ENCODE measurements at places on chromosomes 4 and X.
A peak's percentile ranks its signal among the peaks of the same experiment; 100 is the strongest.

- H3K4me1 ChIP-seq: no peaks in the 10 kb centered on the region
- peak; percentile 19 for DNase-seq
- no peaks in the 10 kb centered on the region for H3K36me3 ChIP-seq
- H3K27ac ChIP-seq: no peak overlapping the region
These were observed 26.5 kb upstream of the XIAP start for GRCh38 chrX:123833387-123833786.

DNA sequence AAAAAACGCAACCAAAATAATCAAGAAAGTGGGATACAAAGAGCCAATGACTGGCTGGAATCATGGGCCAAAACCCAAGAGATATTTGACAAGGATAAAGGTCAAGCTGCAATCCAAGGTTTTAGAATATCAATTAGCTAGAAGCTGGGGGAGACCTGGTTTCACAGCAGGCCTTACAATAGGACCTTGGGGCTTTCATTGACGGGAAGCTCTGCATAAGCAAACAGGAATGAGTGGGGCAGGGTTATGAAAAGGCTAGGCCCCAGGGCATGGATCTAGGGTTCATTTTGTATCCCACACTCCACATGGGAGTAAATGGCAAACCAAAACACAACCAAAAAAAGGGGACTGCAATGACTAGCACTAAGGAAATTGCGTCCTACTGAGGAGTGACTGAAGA is 215.3 kb downstream of the HS6ST2 start:
- no peak overlapping the region for H3K27ac ChIP-seq
- H3K27me3 ChIP-seq: no peaks in the 10 kb centered on the region
- no peak overlapping the region for H3K4me3 ChIP-seq
- no peaks in the 10 kb centered on the region for H3K4me1 ChIP-seq
- DNase-seq: no peak
- H3K36me3 ChIP-seq: no peaks in the 10 kb centered on the region

DNA sequence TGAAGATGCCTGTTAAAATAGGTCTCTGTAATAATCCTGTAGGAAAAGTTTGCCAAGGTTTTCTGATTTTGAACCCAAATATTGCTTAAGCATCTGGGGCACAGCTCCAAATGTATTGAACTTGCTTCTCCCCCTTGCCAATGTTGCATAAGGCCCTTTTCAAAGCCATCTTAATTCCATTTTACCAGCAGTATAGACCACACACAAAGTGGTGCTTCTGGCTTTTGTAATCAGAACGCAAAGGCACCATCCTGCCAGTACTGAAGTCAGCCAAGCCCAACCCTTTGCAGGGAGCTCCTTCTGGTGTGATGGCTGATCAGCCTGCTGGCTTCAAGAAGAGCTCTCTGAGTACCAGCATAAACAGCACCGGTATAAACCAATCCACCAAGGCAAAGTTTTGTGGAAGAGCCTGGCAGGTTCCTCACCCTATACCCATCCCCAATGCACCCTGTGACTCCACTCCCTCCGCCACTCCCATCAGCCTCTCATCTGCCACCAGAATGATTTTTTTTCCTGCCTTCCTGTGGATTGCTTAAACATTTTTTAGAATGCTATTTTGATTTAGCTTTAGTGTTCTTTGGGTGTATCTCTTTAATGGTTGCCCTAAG is 39.2 kb upstream of the USP9X start:
- no peak overlapping the region for H3K4me3 ChIP-seq
- no peak overlapping the region for H3K27ac ChIP-seq
- no peaks in the 10 kb centered on the region for H3K36me3 ChIP-seq
- H3K27me3 ChIP-seq: no peaks in the 10 kb centered on the region
- peaks cover 14% of the 10 kb centered on the region for H3K4me1 ChIP-seq
- no peak for DNase-seq

GRCh38 chrX:11566789-11567188 is 98.9 kb downstream of the ARHGAP6 start:
- H3K36me3 ChIP-seq: no peaks in the 10 kb centered on the region
- H3K4me3 ChIP-seq: no peak overlapping the region
- H3K27ac ChIP-seq: no peak overlapping the region
- H3K4me1 ChIP-seq: no peaks in the 10 kb centered on the region
- H3K27me3 ChIP-seq: no peaks in the 10 kb centered on the region

- H3K36me3 ChIP-seq: no peaks in the 10 kb centered on the region
- H3K27ac ChIP-seq: no peak overlapping the region
- H3K4me3 ChIP-seq: no peak overlapping the region
- peaks cover 5% of the 10 kb centered on the region for H3K27me3 ChIP-seq
- DNase-seq: no peak
- no peaks in the 10 kb centered on the region for H3K4me1 ChIP-seq
These were observed 27.0 kb upstream of the MID1IP1 start for GRCh38 chrX:38774249-38774648.

DNA sequence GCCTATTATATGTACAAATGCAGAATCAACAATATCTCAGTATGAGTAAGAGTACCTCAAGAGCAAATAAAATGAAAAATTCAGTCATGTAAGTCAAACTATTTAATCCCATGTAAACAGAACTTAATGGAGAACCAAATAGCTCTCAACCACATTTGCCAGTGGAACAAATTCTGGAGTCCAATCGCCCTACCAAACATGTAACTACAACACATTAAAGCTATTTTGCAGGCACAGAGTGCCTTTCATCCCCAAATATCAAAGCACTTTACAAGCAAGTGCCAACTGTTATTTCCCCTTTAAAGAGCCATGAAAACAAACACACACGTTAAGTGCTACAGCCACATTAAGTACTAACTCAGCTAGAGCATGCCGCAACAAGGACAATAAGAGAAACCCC is 51.3 kb downstream of the PCDH19 start:
- H3K27me3 ChIP-seq: no peaks in the 10 kb centered on the region
- H3K27ac ChIP-seq: no peak overlapping the region
- no peak for DNase-seq
- H3K4me1 ChIP-seq: no peaks in the 10 kb centered on the region
- H3K4me3 ChIP-seq: no peak overlapping the region

DNA sequence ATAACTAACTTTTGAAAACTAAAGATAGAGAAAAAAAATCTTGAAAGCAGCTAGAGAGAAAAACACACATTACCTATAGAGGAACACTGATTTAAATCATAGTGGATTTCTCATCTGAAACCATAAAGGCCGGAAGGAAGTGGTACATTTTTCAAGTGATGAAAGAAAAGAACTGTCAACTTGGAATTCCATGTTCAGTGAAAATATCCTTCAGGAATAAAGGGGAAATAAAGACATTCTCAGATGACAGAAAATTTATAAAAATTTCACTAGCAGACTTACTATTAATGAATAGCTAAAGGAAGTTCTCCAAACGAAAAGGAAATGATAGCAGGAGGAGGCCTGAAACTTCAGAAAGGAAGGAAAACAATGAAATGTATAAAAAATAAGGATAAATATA is 7.6 kb upstream of the JADE3 start:
- H3K27ac ChIP-seq: no peak overlapping the region
- no peak for DNase-seq
- no peak overlapping the region for H3K4me3 ChIP-seq

GRCh38 chrX:1871887-1872286 is 257.0 kb downstream of the ASMT start:
- DNase-seq: no peak
- no peaks in the 10 kb centered on the region for H3K36me3 ChIP-seq
- H3K27me3 ChIP-seq: no peaks in the 10 kb centered on the region
- no peaks in the 10 kb centered on the region for H3K4me1 ChIP-seq

DNA sequence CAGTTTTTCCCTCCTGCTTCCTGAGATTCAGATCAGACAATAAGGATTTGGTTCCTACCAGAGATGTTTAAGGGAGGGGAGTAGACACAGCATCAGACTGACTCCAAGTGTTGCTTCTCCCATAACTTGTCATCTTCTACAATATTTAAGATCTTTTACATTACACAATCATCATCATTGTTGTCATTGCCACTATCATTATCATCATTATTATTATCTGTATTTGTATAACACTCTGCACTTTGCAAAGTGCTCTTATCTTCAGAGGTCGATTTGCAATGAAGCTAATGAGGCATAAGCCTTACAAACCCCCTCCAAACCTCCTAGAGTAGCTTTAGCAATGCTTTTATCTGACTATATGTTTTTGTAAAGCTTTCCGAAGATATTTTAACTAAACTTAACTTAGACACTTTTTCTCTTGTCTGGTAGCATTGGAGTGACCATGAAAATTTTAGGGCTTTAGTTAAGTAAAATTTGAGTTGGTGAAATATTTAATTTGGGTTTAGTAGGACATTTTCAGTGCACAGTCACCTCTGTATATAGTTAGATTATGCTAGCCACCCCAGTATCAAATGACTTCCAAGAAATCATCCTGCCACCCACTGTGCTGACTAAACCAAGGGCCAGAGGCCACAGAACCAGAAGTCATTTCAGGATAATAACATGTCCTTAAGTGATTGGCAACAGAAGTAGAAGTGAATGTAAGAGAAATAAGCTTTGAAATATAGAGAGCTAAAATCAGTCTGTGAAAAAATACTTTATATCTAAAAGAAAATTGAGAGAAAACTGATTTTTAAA is 124.2 kb upstream of the NRK start:
- H3K4me3 ChIP-seq: no peak overlapping the region
- H3K27ac ChIP-seq: no peak overlapping the region
- no peaks in the 10 kb centered on the region for H3K27me3 ChIP-seq
- peaks cover 14% of the 10 kb centered on the region for H3K4me1 ChIP-seq
- H3K36me3 ChIP-seq: no peaks in the 10 kb centered on the region

GRCh38 chrX:68669871-68670270 is 22.4 kb downstream of the STARD8 start:
- H3K4me1 ChIP-seq: peaks cover 30% of the 10 kb centered on the region
- H3K4me3 ChIP-seq: no peak overlapping the region
- no peak for DNase-seq

- H3K4me1 ChIP-seq: peaks cover 51% of the 10 kb centered on the region
- peak overlapping the region; percentile 98 for H3K4me3 ChIP-seq
- 0 out of 2 replicates have a peak, but pooled peaks cover 8% of the 10 kb centered on the region for H3K36me3 ChIP-seq
- H3K27ac ChIP-seq: peak overlapping the region; percentile 99
These were observed 712 bp downstream of the STX18 start for GRCh38 chr4:4541040-4541631.

GRCh38 chrX:99468993-99469392 is 941.1 kb downstream of the PCDH19 start:
- no peak for DNase-seq
- H3K27me3 ChIP-seq: no peaks in the 10 kb centered on the region
- H3K4me3 ChIP-seq: no peak overlapping the region

GRCh38 chrX:136417806-136418205 is 69.9 kb upstream of the BRS3 start:
- no peak overlapping the region for H3K4me3 ChIP-seq
- H3K4me1 ChIP-seq: no peaks in the 10 kb centered on the region
- no peak for DNase-seq
- no peaks in the 10 kb centered on the region for H3K27me3 ChIP-seq
- H3K36me3 ChIP-seq: no peaks in the 10 kb centered on the region
- no peak overlapping the region for H3K27ac ChIP-seq

- no peaks in the 10 kb centered on the region for H3K36me3 ChIP-seq
- peak overlapping the region; percentile 38 for H3K4me3 ChIP-seq
- no peaks in the 10 kb centered on the region for H3K27me3 ChIP-seq
- DNase-seq: no peak
These were observed 652.1 kb downstream of the ANKRD50 start for GRCh38 chr4:124060261-124060918.

DNA sequence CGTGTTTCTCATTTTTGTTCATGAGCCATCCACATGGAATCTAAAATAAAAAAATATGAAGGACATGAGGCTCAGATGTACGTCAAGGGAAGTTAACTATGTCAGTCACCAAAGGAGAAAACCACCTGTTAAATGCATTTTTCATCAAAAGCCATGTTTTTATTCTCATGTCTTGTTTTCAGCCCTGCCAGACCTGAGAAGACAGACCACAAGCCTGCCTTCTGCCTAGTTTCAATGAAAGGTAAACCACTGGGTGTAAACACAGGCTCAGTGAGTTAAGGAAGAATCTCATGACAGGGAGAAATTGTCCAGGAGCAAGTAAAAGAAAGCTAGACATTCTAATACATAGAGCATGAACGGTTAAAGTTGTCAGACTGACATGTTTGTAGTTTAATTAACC is 52.3 kb upstream of the TNIP3 start:
- H3K4me3 ChIP-seq: no peak overlapping the region
- 0 out of 2 replicates have a peak, but pooled peaks cover 2% of the 10 kb centered on the region for H3K27me3 ChIP-seq
- no peak for DNase-seq
- H3K36me3 ChIP-seq: no peaks in the 10 kb centered on the region
- H3K4me1 ChIP-seq: peaks cover 34% of the 10 kb centered on the region
- H3K27ac ChIP-seq: no peak overlapping the region

DNA sequence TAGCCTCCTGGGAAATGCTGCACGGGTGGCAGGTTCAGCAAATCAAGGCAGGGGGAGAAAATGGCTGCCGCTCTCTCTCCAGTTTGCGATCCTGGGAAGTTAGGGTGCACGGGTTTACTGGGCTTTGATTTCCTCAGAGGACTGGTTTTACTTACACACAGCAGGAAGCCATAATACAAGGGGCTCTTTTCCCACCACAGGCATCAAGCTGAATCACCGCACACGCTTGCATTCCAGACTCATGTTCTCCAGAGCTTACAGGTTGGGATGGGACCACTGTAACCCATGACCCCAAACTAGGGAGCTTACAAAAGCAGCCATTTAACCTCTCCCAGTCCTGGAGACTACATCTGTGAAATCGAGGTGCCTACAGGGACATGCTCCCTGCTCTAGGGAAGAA is 159.8 kb downstream of the DHRSX start:
- no peak overlapping the region for H3K4me3 ChIP-seq
- H3K27me3 ChIP-seq: no peaks in the 10 kb centered on the region
- peaks cover 48% of the 10 kb centered on the region for H3K36me3 ChIP-seq
- no peak overlapping the region for H3K27ac ChIP-seq
- H3K4me1 ChIP-seq: peaks cover 22% of the 10 kb centered on the region

GRCh38 chrX:7330971-7331746 is 183.2 kb upstream of the PUDP start:
- peaks cover 15% of the 10 kb centered on the region for H3K36me3 ChIP-seq
- H3K27ac ChIP-seq: peak overlapping the region; percentile 100
- peaks cover 46% of the 10 kb centered on the region for H3K4me1 ChIP-seq
- DNase-seq: peak; percentile 92

DNA sequence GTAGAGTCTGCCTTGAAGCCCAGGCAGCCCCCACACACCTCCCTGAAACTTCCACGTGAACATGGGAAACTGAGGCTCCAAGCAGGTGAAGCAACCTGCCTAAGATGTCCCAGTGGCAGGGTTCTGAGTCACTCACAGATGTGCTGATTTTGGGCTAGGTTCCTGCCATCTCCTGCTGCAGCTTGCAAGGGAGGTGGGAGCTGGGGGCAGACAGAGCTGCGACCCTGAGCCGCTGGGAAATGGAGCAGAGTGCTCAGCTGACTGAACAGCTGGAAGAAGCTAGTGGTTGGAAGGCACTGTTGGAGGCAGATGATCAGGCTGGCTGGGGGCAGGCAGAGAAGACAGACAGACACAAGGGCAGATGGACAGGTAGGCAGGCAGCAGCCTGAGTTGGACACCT is 3.6 kb upstream of the FATE1 start:
- H3K27ac ChIP-seq: no peak overlapping the region
- no peaks in the 10 kb centered on the region for H3K27me3 ChIP-seq
- no peak overlapping the region for H3K4me3 ChIP-seq
- no peaks in the 10 kb centered on the region for H3K4me1 ChIP-seq
- DNase-seq: no peak

GRCh38 chrX:84186603-84187532 is 1.1 kb downstream of the RPS6KA6 start:
- H3K36me3 ChIP-seq: no peaks in the 10 kb centered on the region
- no peaks in the 10 kb centered on the region for H3K27me3 ChIP-seq
- no peak for DNase-seq
- peaks cover 19% of the 10 kb centered on the region for H3K4me1 ChIP-seq
- H3K27ac ChIP-seq: peak overlapping the region; percentile 75
- peak overlapping the region; percentile 95 for H3K4me3 ChIP-seq
